ENCODE measurements at places on chromosomes 5 and 9.

GRCh38 chr5:36153298-36153677, 1.4 kb downstream of the SKP2 start:
- DNase-seq, result no peak

DNA sequence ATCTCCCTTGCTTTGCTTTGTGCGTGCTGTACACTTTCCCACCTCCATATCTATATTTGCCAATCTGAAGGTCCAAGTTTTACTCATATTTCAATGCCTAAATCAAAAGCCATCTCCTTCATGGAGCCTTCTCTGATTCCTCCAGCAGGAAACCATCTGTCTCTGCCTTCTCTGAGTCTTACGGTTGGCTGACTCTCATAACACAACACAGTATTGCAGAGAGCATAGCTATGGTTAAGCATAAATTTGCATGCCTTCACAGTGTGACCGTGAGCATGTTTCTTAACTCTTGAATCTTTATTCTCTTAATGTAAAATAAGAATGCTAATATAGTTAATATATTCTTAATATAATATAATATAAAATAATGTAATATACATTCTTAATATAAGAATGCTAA, 136.8 kb upstream of the PPP2R2B start:
- DNase-seq, result no peak

DNA sequence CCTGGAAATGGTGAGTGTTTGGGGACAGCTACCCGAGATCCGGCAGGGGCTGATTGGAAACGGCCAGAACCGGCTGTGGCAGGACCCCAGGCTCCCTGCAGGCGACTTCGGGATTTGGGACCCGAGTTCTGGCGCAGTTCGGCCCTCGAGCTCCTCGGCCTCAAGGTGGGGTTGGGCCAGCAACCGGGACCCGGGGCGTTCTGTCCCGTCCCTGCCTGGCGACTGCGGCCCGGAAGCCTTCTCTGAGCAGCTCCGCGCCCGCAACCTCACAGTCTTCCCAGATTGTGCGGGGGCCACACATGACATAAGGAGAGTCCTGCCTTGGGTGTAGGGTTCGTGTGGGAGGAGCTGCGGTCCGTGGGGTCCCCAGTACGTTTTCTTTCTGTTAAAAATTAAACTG, 23.2 kb upstream of the NEURL1B start:
- no peak for DNase-seq

GRCh38 chr5:32572778-32573480, 12.4 kb upstream of the SUB1 start:
- DNase-seq, result no peak

DNA sequence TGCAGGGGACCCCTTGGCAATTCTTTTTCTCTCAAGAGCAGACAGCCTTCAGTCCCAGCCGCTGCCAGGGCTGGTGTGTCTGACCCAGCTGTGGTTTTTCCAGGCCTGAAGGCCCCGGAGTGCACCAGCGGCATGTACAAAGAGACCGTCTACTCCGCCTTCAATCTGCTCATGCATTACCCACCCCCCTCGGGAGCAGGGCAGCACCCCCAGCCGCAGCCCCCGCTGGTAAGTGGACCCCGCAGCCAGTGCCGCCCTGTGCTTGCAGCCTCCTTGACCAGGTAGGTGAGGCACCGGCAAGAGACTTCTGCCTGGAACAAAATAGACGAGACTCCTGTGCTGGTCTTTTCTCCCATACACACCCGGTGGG, 1.3 kb downstream of the TCF7 start:
- no peak for DNase-seq

DNA sequence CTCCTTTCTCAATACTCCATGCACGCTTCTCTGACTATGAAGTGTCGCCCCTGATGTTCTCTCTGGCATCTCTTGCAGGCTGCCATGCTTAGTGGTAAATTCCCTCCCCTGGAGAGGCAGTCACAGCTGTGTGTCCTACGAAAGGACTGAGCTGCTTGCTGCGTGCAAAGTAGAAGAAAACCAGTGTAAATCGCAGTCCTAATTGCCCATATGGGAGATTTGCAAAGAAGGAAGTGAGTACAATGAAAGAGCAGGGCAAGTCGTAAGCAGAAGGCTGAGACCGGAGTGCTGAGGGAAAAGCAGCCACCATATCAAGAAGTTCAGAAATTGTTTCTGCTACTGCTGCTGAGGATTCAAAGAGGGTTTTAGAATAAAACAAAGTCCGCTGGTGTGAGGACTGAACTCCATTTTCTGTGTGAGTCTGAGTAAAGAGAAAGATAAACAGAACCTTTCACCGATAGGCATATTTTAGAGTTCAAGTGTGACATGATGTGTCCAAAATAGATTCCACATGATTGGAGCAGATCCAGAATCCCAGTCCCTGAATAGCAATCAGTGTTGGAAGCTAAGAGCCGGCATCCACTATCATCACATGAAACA, 507.8 kb upstream of the MPDZ start:
- no peak for DNase-seq

GRCh38 chr5:141883892-141884318, 5.7 kb upstream of the PCDH1 start:
- no peak for DNase-seq

DNA sequence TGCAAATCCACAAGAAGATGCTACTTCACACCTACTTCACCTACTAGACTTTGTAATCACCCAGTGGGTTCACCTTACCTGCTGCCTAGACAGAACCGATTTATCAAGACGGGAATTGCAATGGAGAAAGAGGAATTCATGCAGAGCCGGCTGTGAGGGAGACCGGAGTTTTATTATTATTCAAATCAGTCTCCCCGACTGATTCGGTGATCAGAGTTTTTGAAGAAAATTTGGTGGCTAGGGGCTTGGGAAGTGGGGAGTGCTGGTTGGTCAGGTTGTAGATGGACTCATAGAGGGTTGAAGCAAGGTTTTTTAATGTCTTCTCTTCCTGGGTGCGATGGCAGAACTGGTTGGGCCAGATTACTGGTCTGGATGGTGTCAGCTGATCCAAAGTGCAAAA, 23.4 kb downstream of the SFXN1 start:
- DNase-seq, result no peak

- no peak for DNase-seq
Observed at GRCh38 chr9:4937446-4937845, 47.6 kb upstream of the JAK2 start.

GRCh38 chr9:125651576-125652232, 55.3 kb downstream of the MAPKAP1 start:
- DNase-seq, result no peak

DNA sequence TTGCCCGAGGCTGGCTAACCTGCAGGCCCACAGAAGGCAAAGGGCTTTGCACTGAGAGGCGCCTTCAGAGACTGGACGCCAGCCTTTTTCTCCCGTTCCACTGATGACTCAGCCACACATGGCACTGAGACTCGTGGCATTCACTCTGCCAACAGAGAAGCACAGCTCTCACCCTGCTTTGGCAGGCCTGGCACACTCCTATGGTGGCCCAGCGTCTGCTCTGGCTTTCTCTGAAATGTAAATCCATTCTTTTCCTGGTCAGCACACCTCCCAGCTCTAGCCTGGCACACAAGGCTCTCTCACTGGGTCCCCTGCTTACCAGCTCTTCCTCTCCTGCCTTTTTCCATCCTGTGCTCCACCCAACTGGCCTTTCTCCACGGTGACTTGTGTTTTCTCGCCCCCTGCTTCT, 5.9 kb upstream of the MELK start:
- no peak for DNase-seq

GRCh38 chr9:135082536-135082935, 4.9 kb upstream of the OLFM1 start:
- no peak for DNase-seq

GRCh38 chr5:108797396-108797795, 49.7 kb downstream of the FER start:
- no peak for DNase-seq

GRCh38 chr5:56656846-56657726, 158.3 kb upstream of the MAP3K1 start:
- no peak for DNase-seq

- DNase-seq, result no peak
Observed at GRCh38 chr9:72955126-72955455, 2.2 kb upstream of the ALDH1A1 start.

GRCh38 chr9:92590377-92590776, 54.6 kb upstream of the ECM2 start:
- DNase-seq, result peak; percentile 7

DNA sequence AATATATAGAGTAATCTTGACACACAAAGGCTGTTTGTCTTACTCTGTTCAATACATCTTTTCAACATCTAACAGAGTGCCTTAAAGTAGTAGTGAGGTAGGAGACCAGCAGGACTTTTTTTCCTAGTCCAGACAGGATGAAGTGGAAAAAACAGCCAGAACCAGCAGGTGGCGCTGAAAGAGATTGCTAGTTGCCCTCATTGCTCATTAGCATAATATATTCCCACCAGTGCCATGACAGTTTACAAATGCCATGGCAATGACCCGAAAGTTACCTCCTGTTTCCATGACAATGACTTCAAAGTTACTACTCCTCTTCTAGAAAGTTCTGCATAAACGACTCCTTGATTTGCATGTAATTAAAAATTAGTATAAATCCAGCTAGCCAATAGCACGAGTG, 387.4 kb downstream of the ACTL7B start:
- DNase-seq, result no peak

DNA sequence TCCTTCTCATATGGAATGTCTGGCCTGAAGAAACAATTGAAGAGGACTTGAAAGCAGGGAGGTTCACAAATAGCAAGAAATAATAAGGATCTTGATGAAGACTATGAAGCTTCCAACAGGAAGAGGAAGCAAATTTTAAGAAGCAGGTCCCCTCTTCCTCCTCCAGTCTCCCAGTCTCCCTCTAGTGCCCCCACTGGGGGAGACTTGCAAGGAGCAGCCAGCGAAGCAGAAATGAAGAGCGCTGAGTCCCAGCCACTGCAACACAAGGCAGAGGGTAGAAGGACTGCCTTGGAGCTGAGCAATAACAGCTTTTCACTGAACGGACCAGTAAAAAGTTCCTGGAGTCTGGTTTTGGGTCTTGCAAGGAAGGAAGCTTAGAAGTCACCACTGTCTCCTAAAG, 32.6 kb upstream of the ACO1 start:
- DNase-seq, result no peak

DNA sequence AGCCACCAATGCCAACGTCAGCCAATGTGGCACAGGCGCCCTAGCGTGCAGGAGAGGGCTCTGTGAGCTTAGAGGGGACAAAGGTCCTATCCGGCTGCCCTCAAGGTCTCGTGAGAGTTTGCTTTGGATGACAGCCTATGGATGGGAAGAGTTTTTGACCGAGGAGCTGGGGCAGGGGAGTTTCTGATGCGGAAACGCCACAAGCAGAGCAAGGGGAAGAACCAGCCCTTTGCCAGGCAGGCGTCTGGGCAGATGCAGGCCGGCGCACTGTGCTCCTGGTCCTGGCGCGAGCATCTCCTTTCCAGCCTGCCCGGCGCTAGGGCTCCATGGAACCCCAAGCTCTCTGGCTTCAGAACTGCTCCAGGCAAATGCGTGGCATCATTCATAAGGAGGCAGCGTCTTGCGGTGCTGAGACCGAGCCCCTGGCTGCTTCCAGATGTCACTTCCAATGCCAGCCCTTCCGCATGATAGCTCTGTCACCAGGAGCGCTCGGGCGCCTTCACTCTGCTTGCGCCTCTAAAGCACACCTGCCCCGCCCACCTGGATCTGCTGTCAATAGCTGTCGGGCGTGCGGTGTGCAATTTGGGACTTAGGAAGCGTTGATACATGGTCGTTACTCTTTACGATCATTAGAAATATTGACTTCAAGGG, 374.9 kb upstream of the IRX1 start:
- no peak for DNase-seq

GRCh38 chr9:126693428-126693944, 79.8 kb downstream of the LMX1B start:
- DNase-seq, result no peak

DNA sequence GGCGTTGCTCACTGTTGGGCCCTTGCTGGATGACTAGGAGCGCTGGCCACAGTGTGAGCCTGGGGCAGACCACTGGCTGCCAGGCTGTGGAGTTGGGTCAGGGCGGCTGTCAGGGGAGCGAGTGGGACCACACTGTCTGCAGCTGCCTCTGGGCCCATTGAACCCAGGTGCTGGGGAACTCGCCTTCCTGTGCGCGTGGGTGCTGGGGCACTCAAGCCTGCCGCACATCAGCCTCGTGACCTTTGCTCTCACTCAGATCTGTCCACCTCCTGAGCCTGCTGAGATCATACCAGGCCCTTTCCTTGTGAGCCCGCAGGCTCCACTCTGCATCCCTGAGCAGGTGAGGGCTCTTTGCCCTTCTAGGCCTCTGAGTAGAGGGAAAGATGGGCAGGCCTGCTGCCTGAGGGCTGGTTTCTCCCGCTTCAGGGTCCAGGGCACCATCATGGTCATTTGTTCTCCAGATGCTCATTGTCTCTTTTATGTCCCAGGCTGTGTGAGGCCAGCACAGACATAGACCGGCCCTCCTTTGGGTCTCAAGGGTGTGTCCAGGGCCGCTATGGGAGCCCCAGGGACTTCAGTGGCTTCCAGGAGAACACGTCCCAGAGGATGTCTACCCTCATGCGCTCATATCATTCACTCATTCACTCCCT, 26.5 kb downstream of the WNK2 start:
- DNase-seq, result no peak

DNA sequence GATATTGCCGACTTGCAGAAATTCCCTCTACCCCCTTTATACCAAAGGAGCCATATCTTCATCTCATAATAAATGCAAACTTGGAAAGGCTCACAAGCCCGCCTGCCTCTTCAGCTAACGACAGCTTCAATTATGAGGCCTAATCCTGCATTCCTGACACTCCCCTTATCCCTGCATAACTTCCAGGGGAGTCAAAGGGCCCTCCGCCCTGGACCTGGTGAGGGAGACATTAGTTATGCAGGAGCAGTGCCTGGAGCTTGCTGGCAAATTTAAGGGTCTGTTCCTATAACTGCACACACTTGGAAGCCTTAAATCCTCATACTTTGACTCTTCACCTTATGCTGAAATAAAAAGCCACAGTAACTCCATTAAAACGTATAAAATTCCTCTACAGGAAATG, 617.9 kb downstream of the BNC2 start:
- DNase-seq, result no peak

DNA sequence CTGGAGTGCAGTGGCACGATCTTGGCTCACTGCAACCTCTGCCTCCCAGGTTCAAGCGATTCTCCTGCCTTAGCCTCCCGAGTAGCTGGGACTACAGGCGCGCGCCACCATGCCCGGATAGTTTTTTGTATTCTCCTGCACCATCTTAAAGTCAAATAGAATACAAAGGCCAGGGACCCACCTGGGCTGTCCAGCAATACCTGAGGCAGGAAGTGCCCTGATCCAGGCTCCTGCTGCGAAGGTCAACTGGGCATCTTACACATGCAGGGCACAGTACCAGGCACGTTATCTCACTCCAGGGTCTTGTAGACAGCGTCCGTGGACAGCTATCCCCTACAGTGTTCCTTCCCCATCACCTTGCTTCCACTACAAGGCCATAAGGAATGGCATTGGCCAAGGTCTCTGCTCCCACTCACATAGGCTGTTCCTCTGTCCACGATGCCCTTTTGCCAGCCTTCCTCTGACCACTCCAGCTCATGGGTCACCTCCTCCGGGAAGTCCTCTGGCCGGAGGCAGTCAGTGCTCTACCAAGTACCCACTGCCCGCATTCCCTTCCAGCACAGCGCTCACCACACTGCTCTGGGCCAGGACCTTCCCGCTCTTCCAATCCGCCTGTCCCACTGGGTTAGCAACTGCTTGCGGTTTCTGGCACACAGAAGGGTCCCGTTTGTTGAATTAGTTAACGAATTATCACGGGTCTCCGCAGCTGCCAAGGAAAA, 978 bp downstream of the P4HA2 start:
- DNase-seq, result no peak
